Stimulated activated CD4-positive, alpha-beta T cell treated with anti-CD3 and anti-CD28 coated beads, TNF-alpha, amount 100 ng/mL, for 48 hours (primary cell): ENCODE measurements at places on chromosomes 3 and 15.

- no peak for DNase-seq
These were observed 153.4 kb upstream of the MCTP2 start for GRCh38 chr15:94077938-94078337.

GRCh38 chr15:74551714-74552113 lies 10.7 kb downstream of the ARID3B start:
- no peak for DNase-seq

- no peak for DNase-seq
These were observed 130.9 kb upstream of the RGMA start for GRCh38 chr15:93219859-93220420.

DNA sequence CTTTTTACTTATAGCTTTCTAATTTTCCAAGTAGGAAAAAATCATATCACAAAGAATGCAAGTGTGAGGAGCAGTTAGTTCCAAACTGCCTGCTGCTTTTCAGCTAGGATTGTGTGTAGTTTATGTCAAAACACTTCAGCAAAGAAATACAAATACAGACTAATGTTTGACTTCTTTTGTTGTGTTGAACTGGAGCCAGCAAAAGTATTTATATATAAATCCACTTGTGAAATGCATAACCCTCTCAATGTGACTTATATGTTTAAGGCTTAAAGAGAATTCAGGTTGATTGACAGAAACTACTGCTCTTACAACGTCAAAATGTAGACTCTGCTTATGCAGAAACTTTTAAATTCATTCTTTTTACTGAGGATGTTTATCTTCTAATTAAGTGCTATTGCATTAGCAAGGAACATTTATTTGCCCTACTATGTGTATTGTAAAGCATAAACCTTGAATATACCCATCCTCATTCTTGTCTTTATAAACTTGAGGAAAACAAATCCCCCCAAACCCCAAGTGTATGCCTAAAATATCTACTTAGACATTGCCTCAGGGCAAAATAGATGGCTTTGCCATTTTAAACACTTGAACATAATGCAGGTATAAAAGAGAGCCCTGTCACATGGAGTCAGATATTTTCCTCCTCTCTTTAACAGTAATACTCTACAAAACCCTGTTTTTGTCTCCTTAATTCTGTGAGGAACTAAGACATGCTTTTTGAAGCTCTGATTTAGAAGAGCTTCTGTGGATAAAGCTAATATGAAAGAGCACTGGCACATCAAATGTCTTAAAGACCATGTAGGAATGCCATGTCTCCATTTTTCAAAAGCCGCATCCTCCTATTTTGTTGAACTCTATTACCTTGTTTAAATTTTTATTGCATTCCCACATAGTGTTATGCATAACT lies 302.8 kb upstream of the TBC1D5 start:
- no peak for DNase-seq

DNA sequence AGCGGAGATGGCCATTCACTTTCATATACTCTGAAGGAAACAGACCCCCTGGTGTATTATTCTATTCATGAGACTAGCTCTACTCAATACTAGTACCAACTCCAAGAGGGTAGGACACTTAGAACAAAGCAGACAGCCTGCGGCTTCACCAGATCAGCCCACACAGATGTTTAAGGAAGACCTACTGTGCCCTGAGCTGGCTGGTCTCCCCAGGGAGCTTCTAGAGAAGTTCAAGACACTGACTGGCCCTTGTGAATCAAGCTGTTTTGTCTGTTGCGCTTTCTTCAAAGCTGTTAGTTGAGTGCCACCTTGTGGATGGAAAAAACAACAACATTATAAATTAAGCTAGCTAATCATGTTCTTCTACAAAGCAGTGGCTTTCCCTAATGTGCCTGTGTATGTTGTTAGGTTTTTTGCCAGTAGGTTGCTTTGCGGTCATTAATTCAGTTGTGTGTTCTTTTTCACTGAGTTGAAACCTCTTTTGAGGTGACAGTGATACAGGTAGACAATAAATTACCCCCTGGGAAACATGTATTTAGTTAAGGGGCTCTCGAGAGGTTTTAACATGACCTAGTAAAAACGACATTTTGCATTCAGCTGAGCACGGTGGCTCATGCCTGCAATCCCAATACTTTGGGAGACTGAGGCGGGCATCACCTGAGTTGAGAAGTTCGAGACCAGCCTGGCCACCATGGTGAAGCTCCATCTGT lies 64.2 kb upstream of the MYZAP start:
- no peak for DNase-seq

DNA sequence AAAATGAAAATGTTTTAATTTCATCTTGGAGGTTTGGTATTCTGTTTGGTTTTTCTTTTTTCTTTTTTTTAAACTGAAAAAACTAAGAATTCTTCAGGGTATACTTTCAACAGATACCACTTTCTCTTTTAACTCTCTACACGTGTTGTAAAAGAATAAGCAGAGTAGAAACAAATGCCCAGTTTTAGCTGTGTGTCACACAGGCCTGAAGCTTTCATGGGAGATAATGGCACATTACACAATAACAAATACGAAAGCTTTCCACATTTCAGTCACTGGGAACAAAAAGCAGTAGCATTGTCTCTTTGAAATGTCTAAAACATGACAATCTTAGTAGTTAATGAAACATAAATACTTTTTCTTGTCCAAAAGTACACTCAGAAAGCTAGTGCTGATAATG lies 818.5 kb downstream of the TBL1XR1 start:
- DNase-seq, result no peak

DNA sequence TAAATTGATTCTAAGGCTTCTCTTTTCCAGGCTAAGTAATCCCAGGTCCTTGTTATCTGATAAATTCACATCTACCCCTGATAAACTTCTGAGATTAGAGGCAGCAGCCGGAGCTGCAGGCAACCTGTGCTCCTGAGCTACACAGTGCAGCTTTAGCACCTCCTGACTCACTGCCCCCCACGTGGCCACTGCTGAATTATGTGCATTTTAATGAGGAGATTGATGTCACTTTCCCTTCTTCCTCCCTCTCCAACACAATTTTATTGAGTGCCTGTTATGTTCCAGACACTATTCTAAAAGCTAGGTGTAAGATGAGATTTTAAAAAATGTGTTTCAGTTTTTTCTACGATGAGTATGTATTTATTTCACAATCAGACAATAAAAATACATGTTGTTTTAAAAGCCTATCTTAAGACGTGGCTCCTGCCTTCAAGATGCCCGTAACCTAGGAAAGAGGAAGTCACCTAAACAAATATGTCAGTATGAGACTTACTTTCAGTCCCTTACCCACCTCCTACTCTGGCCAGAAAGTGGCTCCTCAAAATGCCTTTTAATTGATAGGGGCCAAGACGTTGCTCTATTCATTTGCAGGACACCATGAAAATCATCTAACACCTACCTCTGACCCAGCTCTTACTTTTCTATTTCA lies 161.5 kb upstream of the PFN2 start:
- DNase-seq, result no peak

- no peak for DNase-seq
These were observed 8.6 kb upstream of the SIAH2 start for GRCh38 chr3:150771600-150771999.

- DNase-seq, result no peak
These were observed 40.0 kb downstream of the ASB7 start for GRCh38 chr15:100642213-100642949.

DNA sequence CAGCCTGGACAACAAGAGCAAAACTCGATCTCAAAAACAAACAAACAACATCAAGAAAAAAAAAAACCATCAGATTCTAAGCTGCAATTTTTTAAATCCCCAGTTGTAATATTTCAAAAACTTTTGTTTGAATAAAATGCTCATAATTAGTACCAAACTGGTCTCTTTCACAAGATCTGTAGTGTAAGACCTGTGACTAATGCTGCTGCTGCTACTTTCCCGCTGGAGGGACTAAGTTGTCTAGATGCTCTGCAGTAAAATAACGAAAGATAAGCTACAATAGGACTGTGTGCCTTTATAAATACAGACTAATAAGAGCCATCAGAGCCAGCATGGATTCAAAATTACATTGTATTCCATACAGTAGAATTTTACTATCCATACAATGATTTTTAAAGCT lies 45.4 kb downstream of the TM4SF4 start:
- no peak for DNase-seq

GRCh38 chr15:41001524-41002214 lies 48.4 kb downstream of the CHAC1 start:
- no peak for DNase-seq

GRCh38 chr15:70299931-70300869 lies 202.5 kb upstream of the TLE3 start:
- DNase-seq, result peak; percentile 44

GRCh38 chr3:187989575-187990153 lies 164.3 kb upstream of the LPP start:
- DNase-seq, result no peak

GRCh38 chr3:109313061-109313460 lies 3.3 kb downstream of the DPPA2 start:
- no peak for DNase-seq

- no peak for DNase-seq
These were observed 8.6 kb upstream of the TEX9 start for GRCh38 chr15:56356616-56357015.

- no peak for DNase-seq
These were observed 370.9 kb downstream of the NSUN3 start for GRCh38 chr3:94433811-94434210.

DNA sequence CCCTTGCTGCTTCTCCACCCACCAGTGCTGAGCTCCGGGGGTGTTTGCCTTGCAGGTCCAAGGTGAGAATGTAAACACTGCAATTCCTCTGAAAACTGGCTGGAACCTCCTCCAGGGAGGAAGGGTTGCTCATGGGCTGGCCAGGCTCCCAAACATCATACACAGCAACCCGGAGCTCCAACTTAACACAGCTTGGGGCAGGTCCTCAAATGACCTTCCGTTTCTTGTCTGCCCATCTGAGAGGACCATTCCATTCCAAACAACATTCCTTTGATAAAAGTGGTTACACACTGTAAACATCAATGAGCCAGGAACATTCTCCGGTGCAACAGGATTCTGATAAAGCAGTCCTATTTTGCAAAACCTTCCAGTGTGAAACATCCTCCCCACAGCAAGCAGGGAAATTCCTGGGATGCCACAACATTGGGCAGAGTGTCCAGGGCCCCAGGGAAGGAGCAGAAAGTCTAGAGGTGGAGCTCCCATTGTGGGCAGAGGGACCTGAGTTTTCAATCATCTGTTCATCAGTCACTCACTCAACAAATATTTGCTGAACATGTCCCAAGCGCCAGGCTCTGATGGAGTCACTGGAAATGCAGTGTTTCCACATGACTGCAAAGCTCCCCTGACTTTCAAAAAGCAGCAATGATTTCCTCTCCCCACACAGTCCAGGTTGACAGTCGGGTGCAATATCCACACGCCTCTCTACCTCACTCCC lies 7.3 kb upstream of the HEG1 start:
- no peak for DNase-seq

DNA sequence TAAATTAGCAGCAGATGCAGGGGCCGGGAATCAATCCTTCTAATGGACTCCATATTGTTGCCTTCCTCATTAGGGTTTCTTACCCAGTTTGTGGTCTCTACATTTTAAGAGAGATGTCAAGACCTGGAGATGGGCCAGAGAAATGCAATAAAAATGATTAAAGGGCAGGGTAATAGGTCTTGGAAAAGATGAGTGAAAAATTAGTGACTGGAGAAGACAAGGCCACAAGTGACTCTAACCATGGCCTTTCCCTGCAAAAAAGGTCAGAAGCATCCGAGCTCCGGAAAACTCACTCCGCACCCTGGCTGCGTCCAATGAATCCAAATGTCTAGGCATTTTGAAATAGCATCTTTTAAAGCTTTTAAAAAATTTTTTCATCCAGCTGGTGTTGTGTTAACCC lies 152.8 kb downstream of the ARRDC4 start:
- no peak for DNase-seq

DNA sequence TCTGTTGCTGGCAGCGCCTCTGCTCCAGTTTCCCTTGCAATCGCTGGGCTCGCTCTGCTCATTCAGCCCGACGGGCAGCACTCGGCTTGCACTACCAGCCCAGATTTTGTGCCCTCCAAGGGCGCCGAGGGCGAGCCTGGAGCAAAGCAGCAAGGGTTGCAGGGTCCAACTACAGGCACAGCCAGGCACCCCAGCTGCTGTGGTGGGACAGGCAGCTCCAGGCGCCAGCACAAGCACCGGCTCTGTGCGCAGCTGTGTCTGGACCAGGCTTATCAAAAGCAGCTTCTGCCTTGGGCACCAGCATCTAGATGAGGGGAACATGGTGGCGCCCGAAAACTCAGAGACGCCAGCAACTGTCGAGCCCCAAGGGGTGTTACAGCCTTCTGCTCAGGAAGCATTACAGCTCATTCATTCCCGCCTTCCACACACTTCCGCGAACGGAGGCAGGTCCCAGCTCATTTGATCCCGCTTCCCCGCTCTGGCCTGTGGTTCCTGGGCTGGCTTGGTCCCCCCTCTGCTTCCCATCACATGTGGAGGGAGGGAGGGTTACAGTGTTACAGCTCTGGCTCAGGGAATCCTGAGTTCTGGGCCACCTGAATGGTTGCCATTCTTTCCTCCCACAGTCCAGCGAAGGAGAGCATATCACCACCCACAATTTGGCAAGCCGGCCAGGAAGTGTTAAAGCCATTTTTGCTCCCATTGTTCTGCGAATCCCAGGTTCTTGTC lies 409.9 kb upstream of the ALCAM start:
- DNase-seq, result no peak

DNA sequence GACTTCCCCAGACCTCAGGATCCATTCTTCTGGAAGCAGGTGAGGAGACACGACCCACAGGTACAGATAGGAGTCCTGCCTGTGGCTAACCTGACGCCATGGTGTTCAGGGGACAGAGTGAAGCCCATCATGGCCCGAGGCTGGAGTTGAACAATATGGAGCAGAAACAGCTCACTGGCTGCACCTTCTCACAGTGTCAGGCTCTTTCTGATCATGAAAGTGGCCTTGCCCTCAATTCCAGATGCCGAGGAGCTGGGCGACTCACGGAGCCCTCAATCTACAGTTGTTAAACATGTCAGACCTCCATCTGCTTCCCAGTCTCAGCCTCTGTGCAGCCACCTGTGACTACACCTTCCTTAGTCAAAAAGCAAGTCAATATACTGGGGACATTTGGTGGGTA lies 110.8 kb upstream of the SMAD3 start:
- no peak for DNase-seq

DNA sequence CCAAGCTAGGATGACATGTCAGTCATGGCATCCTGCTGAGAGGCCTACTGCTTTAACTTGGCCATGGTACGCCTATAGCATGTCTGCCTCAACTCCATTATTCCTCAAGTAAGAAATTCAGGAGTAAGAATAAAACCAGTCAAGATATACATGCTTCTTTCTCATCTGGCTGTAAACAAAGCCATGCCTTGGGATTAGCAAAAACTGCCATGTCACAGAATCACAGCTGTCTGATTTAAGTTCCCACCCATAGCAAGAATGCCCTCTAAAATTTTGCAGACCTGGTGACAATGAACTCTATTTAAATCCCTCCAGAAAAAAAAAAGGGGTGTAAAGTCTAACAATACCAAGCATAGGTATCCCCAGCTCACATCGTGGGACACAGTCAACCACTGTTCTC lies 55.6 kb upstream of the ACAN start:
- DNase-seq, result no peak
